ENCODE measurements at places on chromosomes 13 and 19. TPM values are rescaled to one million over a fixed set of nuclear protein-coding genes. Genes with fewer than 3 reads are reported as not detected.
A peak's percentile ranks its signal among the peaks of the same experiment; 100 is the strongest.

- H3K27me3 ChIP-seq: no peaks in the 10 kb centered on the region
- H3K4me1 ChIP-seq: no peaks in the 10 kb centered on the region
- H3K4me3 ChIP-seq: no peak overlapping the region
- H3K27ac ChIP-seq: peak overlapping the region; percentile 47
- no peak for DNase-seq
These were observed 82.9 kb upstream of the POSTN start for GRCh38 chr13:37681281-37682032.

The CARM1 gene
- total RNA-seq: 25.5 TPM

DNA sequence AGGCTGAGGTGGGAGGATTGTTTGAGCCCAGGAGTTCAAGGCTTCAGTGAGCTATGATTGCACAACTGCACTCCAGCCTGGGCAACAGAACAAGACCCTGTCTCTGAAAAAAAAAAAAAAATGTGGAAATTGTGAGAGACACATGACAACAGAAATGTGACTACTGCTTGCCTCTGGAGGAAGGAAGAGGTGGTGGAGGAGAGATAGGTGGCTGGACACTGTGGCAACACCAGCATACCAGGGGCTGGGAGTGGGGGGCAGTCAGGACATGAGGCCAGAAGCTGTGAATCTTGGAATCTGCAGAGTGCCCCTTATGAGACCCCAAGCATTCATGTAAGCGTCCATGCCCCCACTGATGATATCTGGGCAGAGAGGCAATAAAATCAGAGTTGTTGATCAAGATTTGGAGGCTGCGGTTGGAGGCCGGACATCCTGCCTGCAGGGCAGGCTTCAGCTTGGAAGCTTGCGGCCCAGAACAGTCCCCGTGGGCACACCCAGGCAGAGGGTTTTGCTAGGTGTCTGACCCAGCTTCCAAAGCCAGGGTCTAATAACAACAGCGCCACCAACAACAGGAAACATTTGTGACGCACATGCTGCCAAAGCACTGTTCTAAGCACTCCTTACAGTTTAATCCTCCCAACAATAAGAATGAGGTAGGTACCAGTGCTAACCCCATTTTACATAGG is 16.9 kb downstream of the FAM187B start:
- no peaks in the 10 kb centered on the region for H3K27me3 ChIP-seq
- H3K36me3 ChIP-seq: no peaks in the 10 kb centered on the region
- peak; percentile 78 for DNase-seq
- peaks cover 34% of the 10 kb centered on the region for H3K4me1 ChIP-seq

GRCh38 chr19:16384688-16385087 is 60.1 kb downstream of the KLF2 start:
- H3K4me1 ChIP-seq: peaks cover 22% of the 10 kb centered on the region
- peaks cover 30% of the 10 kb centered on the region for H3K36me3 ChIP-seq
- H3K27me3 ChIP-seq: no peaks in the 10 kb centered on the region
- no peak for DNase-seq

GRCh38 chr19:46603195-46603637 is 2.1 kb downstream of the CALM3 start:
- peaks cover 30% of the 10 kb centered on the region for H3K36me3 ChIP-seq
- peaks cover 27% of the 10 kb centered on the region for H3K4me1 ChIP-seq
- H3K27me3 ChIP-seq: no peaks in the 10 kb centered on the region
- DNase-seq: peak; percentile 33

- H3K27ac ChIP-seq: no peak overlapping the region
- no peaks in the 10 kb centered on the region for H3K36me3 ChIP-seq
- H3K4me3 ChIP-seq: no peak overlapping the region
- no peaks in the 10 kb centered on the region for H3K4me1 ChIP-seq
- DNase-seq: no peak
- H3K27me3 ChIP-seq: no peaks in the 10 kb centered on the region
These were observed 26.7 kb downstream of the FLT1 start for GRCh38 chr13:28468023-28468915.

GRCh38 chr13:38763446-38764381 is 76.8 kb downstream of the FREM2 start:
- no peaks in the 10 kb centered on the region for H3K4me1 ChIP-seq
- H3K27me3 ChIP-seq: no peaks in the 10 kb centered on the region
- H3K4me3 ChIP-seq: peak overlapping the region; percentile 8
- H3K27ac ChIP-seq: peak overlapping the region; percentile 49

GRCh38 chr13:73075954-73076353 is 17.1 kb downstream of the KLF5 start:
- H3K4me3 ChIP-seq: no peak overlapping the region
- no peak overlapping the region for H3K27ac ChIP-seq
- H3K36me3 ChIP-seq: no peaks in the 10 kb centered on the region
- DNase-seq: no peak

The SPACA4 gene
- total RNA-seq: 0.98 TPM

GRCh38 chr13:51155776-51156515 is 44.9 kb upstream of the C13orf42 start:
- no peaks in the 10 kb centered on the region for H3K36me3 ChIP-seq
- no peaks in the 10 kb centered on the region for H3K27me3 ChIP-seq
- no peaks in the 10 kb centered on the region for H3K4me1 ChIP-seq
- H3K4me3 ChIP-seq: no peak overlapping the region
- no peak for DNase-seq

DNA sequence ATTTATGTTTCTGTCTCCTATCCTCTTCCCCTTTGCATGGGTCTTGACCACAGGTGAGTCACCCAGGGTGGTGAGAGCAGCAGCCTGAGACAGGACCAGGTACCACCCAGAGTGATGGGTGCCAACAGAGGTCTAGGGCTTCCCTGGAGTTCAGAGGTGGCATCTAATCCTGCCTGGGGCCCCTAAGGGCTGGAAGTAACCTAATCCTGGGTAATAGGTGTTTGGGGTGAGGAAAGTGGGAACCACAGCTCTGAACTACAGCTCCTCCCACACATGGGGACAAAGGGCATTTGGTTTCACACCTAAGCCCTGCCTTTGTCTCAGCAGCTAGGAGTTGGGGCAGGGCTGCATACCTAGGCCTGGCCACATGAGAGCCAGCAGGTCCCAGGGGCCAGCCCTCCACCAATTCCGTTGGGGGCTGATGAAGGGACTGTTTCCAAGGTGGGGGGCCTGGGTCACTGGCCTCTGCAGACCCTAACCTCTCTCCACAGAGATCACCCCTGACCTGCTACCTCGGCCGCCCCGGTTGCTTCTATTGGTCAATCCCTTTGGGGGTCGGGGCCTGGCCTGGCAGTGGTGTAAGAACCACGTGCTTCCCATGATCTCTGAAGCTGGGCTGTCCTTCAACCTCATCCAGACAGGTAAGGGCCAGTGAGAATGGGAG is 8.0 kb downstream of the SPHK2 start:
- peaks cover 15% of the 10 kb centered on the region for H3K36me3 ChIP-seq
- H3K4me3 ChIP-seq: no peak overlapping the region
- H3K27ac ChIP-seq: no peak overlapping the region
- H3K27me3 ChIP-seq: no peaks in the 10 kb centered on the region
- peak; percentile 66 for DNase-seq
- peaks cover 31% of the 10 kb centered on the region for H3K4me1 ChIP-seq

The CCDC8 gene
- total RNA-seq: 8.9 TPM

The NLRP11 gene
- not detected for total RNA-seq

GRCh38 chr19:32181216-32181920 is 164.0 kb upstream of the ZNF507 start:
- no peaks in the 10 kb centered on the region for H3K4me1 ChIP-seq
- H3K27ac ChIP-seq: no peak overlapping the region
- H3K27me3 ChIP-seq: peaks cover 3% of the 10 kb centered on the region
- no peaks in the 10 kb centered on the region for H3K36me3 ChIP-seq
- DNase-seq: no peak
- no peak overlapping the region for H3K4me3 ChIP-seq

GRCh38 chr19:38385804-38386257 is 2.0 kb downstream of the GGN start:
- H3K4me3 ChIP-seq: no peak overlapping the region
- peaks cover 33% of the 10 kb centered on the region for H3K36me3 ChIP-seq
- H3K27me3 ChIP-seq: no peaks in the 10 kb centered on the region
- H3K27ac ChIP-seq: no peak overlapping the region
- DNase-seq: no peak

- H3K4me3 ChIP-seq: no peak overlapping the region
- no peaks in the 10 kb centered on the region for H3K4me1 ChIP-seq
- no peak overlapping the region for H3K27ac ChIP-seq
- no peaks in the 10 kb centered on the region for H3K27me3 ChIP-seq
These were observed 354.8 kb downstream of the HS6ST3 start for GRCh38 chr13:96444676-96445075.

DNA sequence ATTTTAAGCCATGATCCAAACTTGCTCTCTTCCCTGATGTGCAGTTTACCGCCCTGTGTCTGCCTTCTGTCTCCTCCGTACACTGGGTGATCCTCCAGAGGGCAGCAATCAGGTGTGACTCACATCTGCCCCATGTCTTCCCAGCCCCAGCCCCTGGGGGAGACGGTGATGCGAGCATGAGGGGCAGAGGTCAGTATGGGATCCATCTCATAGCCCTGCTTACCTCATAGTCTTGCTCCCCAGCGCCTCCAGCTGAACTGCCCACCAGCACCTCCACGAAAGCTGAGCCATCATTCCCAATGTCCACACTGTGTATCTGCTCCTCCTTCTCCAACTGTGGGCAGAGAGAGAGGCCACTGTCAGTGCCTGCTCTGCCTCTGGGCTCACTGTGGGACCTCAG is 14.6 kb downstream of the XRCC1 start:
- H3K4me3 ChIP-seq: no peak overlapping the region
- H3K27me3 ChIP-seq: no peaks in the 10 kb centered on the region
- peaks cover 29% of the 10 kb centered on the region for H3K36me3 ChIP-seq
- DNase-seq: no peak
- peaks cover 17% of the 10 kb centered on the region for H3K4me1 ChIP-seq

- H3K27me3 ChIP-seq: no peaks in the 10 kb centered on the region
- no peak overlapping the region for H3K4me3 ChIP-seq
- H3K36me3 ChIP-seq: peaks cover 34% of the 10 kb centered on the region
- DNase-seq: no peak
- peaks cover 5% of the 10 kb centered on the region for H3K4me1 ChIP-seq
- no peak overlapping the region for H3K27ac ChIP-seq
These were observed 138.7 kb downstream of the KDM4B start for GRCh38 chr19:5107432-5108122.

The LILRA6 gene
- total RNA-seq: 21.4 TPM

The SHANK1 gene
- 0.35 TPM for total RNA-seq

GRCh38 chr19:20028611-20029010 is 10.7 kb downstream of the ZNF682 start:
- H3K4me1 ChIP-seq: no peaks in the 10 kb centered on the region
- H3K27me3 ChIP-seq: no peaks in the 10 kb centered on the region
- no peak overlapping the region for H3K4me3 ChIP-seq

- no peak for DNase-seq
- H3K4me3 ChIP-seq: no peak overlapping the region
- no peaks in the 10 kb centered on the region for H3K27me3 ChIP-seq
- H3K36me3 ChIP-seq: no peaks in the 10 kb centered on the region
- no peaks in the 10 kb centered on the region for H3K4me1 ChIP-seq
These were observed 279.5 kb upstream of the PCDH20 start for GRCh38 chr13:61695147-61695546.

- peak overlapping the region; percentile 99 for H3K4me3 ChIP-seq
- no peaks in the 10 kb centered on the region for H3K27me3 ChIP-seq
- DNase-seq: no peak
- H3K36me3 ChIP-seq: no peaks in the 10 kb centered on the region
- peak overlapping the region; percentile 100 for H3K27ac ChIP-seq
- peaks cover 23% of the 10 kb centered on the region for H3K4me1 ChIP-seq
These were observed 473 bp upstream of the ITM2B start for GRCh38 chr13:48232420-48233045.

The ONECUT3 gene
- total RNA-seq: not detected

- H3K4me3 ChIP-seq: no peak overlapping the region
- H3K27ac ChIP-seq: no peak overlapping the region
These were observed 260.4 kb downstream of the NALCN start for GRCh38 chr13:101155920-101156319.
